ENCODE measurements at places on chromosomes 16 and 17.

DNA sequence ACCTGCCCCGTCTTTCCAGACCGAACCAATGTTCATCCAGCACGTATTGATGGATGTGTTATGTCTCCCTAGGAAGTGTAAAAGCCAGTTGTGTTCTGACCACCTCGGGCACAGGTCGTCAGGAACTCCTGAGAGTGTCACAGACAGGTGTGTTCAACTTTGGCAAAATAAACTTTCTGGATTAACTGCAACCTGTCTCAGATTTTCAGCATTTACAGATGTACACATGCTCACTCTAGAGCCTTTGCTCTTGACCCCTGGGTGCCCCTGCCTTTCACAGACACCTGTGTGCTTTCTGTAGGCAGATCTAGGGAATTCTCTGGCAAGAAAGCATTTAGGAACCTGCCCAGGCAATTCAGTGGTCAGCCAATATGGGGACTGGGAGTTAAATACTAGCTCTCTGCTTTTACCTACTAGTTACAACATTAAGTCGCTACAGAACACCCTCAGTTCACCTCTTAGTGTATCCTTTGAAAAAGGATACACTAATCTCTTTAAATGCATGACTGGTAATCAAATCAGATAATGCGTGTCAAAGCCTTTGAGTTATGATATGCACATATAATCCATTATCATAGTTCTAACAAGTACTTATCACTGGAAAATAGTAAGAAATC is 188.9 kb downstream of the CPPED1 start:
- DNase-seq: no peak

- DNase-seq: no peak
Observed at GRCh38 chr17:10018461-10018891, 113.4 kb upstream of the RCVRN start.

- DNase-seq: no peak
Observed at GRCh38 chr17:82085931-82086764, 11.9 kb downstream of the FASN start.

GRCh38 chr17:60439501-60439900 is 17.2 kb downstream of the CHCT1 start:
- no peak for DNase-seq

GRCh38 chr16:89320782-89321501 is 103.4 kb downstream of the ZNF778 start:
- DNase-seq: no peak

DNA sequence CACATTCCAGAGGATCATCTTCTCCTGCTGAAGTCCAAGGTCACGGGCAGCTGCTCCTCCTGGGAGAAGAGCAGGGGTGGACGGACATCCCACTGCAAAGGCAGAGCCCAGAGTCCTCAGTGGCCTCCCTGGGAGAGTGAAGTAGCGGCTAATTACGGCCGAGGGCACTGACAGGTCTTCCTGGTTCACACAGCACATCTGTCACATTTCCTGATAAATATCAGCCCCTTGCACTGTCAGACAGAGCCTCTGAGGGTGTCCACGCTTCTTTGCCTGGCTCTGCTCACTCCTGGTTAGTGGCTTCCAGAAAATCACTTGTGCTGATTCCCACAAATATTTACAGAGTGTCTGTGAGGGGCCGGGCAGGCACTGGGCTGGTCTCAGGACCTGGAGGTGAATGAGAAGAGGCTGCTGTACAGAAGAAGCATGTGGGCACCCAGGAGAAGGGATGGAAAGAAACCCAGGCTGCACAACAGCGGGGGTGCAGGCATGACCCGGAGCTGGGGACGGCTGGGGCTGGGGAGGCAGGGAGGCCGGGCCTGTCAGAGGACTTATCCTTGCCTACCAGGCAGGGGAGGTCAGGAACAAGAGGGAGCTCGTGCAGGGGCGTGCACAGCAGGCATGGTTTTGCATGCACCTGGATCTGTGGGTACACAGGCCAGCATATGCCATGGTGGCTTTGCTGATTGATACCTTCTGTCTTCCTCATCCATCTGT is 258.2 kb upstream of the TNRC6C start:
- no peak for DNase-seq

DNA sequence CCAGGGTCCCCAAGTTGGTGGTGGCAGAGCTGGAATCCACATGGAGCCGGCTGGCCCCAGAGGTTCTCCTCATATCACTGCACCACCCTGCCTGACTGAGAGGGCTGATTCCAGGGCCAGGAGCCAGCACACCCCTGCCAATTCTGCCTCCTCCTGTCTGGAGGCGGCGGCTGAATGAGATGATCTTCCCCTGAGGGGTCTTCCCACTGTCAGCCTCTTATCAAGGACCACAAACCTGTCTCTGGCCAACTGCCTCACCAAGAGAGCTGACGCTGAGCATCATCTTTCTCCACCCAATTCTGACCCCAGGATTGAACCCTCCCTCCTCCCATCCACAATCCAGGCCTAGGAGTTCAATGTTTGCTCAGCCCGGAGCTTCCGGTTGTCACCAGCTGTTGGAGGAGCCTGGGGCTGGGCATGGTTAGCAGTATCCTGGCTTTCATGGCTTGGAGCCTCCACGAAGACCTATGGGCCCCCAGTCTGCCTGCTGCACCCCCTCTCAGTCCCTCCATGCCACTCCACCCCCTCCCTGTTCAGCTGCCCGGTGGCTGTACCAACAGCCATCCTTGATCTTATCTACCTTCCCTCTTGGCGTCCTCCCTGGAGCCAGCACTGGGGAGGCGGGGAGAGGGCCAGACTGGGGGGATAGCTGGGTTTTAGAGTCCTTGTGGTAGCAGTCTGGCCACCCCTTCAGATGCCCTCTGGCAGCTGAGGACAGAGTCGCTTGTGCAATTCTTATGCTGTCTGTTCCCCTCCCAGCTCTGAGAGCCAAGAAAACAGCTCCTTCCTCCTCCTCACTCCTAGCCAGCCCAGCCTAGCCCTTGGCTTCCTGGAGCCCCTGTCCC is 25.6 kb downstream of the ABCC3 start:
- no peak for DNase-seq

GRCh38 chr17:36791150-36791941 is 145.9 kb upstream of the LHX1 start:
- no peak for DNase-seq

DNA sequence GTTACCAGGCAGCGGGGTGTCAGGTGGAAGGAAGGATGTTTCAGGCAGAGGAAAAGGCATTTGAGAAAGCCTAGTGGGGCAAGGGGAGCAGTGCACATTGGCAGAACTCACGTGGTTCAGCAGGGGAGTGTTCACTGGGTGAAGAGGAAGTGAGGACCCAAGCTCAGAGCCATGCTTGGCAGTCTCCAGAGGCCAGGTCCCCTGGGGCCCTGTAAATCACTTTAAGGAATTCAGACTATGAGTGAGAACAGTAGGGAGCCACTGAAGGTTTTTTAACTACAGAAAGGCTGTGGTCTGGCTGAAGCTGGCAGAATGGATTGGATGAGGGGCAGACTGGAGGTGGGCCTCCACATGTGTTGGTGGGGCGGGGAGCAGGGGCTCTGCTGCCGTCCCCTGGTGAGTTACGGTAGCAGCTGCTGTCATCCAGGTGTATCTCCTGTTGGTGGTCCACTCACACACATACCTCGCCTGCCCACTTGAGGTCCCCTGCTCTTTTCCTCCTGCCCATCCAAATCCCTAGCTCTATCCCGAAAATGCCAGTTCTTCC is 5.1 kb downstream of the CLEC16A start:
- no peak for DNase-seq

- no peak for DNase-seq
Observed at GRCh38 chr17:66531851-66532295, 229.5 kb downstream of the PRKCA start.

- DNase-seq: no peak
Observed at GRCh38 chr16:81627024-81627423, 152.1 kb upstream of the PLCG2 start.

- DNase-seq: no peak
Observed at GRCh38 chr17:37134050-37134449, 185.3 kb downstream of the AATF start.

DNA sequence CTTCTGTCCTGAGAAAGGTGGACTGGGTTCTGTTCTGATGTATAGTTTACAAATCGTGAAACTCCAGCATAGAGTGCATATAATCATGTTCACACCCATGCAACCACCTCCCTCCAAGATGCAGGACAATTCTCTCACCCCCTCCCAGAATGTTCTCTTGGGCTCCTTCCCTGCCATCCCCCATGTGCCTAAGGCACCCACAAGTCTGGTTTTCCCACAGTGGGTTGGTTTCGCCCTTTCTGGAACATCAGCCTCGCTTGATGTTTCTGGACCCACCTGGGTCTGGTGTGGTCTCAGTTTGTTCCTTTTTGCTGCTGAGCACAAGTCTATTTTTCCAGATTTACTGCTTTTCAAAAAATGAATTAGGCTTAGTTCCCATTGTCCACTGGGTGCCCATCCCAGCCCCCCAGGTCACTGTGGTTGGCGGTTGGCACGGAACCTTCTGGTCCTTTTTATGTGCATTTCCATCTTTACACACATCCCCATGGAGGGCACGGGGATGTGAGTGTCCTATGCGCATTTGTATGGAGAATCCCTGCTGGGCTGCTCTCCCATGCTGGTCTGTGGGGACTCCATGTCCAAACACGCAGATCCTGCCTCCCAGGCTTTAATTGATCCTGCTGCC is 19.0 kb downstream of the MAP2K3 start:
- DNase-seq: no peak

DNA sequence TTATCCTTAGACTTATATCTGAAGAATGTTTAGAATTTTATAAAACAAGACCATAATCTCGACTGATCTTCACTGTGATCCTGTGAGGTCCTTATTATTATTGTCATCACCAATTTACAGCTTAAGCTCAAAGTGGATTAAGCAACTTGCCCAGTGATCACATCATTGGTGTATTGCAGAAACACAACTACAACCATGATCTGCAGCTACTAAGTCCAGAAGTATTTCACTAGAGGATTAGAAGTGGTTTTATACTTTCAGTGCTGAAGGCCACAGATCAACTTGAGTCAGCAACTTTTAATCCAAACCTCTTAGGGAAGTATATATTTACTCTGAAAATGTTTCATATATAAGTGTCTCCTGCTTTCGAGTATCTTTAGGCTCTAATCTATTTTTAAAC is 624.3 kb upstream of the SOX9 start:
- no peak for DNase-seq

DNA sequence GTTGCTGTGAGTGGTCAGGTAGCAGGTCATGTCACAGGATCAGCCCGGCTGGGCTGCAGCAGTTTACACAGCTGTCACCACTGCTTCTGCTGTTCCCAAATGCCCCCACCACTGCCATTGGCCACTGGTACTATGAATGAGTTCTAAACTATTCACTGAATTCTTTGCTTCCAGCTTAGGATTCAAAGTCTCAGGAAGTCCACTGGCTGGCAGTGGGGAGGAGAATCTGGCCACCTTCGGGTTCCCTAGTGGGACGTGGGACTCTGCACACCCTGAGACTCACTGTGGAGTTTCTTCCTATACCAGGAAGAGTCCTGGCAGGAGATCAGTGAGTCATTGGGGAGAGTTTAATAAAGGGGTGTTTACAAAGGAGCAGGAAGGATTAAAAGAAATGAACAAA is 6.9 kb downstream of the MT1X start:
- DNase-seq: no peak

DNA sequence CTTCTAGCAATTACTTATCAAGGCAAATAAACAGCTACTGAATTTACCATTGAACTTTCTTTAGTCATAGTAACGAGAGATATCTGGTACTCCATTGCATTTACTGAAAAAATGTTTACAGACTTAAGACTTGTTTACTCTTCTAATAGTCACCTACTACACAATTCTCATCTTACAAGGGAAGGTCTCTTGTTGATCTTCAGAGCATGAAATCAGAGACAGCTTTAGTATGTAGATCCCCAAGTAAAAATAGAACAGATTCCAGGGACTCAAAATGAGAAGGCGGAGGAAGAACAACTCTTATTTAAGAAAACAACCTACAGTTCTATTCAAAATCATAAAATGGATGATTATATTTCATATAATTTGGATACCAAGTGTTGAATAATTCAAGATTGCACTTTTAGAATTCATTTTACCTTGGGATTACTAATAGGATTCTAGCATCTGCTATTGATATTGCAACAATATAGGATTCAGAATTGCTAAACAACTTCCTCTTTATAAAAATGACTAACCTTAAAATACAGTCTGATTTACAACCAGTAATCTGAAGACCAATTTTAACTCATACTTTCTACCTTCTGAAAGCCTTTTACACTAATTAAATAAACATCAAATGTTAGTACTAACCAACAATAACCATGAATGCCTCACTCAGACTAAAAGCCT is 20.8 kb downstream of the UBE2G1 start:
- DNase-seq: no peak

GRCh38 chr17:75514299-75514918 is 928 bp downstream of the CASKIN2 start:
- DNase-seq: no peak

GRCh38 chr17:51921500-51921899 is 237.0 kb downstream of the CA10 start:
- DNase-seq: no peak

DNA sequence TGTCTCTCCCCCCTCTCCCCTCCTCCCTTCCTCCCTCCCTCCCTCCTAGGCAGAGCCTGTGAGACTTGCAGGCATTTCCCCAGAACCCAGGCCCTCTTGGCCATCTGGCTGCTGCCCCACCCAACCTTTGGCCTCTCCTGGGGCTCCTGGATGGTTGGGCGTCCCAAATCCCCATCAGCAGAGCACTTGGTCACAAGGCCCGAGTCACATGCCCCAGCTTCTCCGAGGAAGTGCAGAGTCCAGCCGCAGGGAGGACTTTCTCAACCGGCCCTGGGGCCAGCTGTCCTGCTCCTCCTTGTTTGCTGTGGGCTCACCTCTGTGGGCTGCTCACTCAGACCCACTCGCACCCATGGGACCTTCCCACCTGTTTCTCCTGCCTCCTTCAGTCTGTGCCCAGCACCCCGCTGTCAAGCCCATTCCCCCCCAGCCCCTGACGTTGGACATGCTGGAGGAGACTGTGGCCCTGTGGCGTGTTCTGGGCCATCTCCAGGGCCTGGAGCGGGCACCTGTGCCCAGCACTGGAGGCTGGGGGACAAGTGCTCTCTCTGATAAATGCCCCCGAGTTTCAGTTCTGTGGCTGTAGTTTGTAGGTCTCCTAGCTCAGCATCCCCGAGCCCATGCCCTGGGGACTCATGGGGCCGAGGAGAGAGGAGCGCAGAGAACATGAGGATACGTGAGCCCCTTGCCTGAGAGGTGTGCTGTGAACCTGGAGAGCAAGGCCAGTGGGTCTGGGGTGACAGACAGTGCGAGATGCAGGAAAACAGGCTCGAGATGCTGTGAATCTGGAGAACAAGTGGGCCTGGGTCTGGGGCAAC is 42.3 kb upstream of the ZNF750 start:
- no peak for DNase-seq

DNA sequence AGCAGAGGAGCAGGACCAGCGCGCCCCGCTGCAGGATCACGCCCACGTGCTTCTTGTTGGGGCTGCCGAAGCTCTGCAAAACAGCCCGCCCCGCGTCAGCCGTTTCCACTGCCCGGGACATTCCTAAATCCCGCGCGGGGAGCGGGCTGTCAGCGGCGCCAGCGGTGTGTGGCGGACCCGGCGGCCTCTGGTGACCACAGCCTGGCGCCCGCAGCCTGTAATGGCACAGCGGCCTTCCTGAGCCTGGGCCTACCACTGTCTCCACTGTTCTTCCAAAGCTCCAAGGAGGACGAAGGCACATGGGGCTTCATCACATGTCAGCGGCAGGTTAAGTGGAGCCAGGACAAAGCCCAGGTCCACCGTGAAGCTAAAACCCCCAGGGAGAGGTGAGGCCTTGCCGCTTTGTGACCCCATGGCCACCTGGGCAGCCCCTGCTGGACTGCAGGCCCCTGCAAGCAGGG is 2.5 kb downstream of the SLC47A2 start:
- no peak for DNase-seq

All from stimulated activated CD4-positive, alpha-beta T cell treated with anti-CD3 and anti-CD28 coated beads, Interleukin-1b, Interleukin-23, amount 100 ng/mL, for 24 hours (primary cell).